Fibroblast of skin of right biceps (primary cell): ENCODE measurements at places on chromosomes 4 and X.

DNA sequence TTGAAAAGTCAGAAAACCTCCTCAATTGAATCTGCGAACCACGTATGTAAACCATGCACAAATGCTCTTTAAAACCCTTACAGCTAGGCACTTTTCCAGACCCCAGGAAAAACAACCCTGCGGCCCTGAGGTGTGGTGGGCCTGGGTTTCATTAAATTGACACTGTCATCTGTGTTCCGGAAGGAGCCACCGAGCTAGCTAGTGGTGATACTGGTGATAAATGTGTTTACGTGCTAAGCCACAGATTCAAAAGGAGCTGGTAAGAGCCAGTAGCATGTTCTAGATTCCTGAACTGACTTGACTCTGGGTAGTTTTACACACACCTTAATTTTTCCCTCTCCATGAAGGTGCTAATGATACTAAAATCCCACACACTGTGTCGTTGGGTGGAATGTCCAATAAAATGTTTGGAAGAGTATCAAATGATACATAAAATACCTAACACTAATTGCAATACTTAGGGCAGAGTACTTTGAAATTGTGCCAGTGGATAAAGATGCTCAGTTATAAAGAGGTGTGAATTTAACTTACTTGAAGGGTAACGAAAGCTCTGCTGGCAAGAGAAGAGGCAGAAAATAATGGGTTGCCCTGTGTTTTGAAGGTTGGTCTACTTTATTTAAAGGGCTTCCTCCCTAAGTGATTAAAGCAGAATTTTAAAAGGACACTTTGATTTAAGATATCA is 8.5 kb downstream of the SMS start:
- DNase-seq, result no peak

DNA sequence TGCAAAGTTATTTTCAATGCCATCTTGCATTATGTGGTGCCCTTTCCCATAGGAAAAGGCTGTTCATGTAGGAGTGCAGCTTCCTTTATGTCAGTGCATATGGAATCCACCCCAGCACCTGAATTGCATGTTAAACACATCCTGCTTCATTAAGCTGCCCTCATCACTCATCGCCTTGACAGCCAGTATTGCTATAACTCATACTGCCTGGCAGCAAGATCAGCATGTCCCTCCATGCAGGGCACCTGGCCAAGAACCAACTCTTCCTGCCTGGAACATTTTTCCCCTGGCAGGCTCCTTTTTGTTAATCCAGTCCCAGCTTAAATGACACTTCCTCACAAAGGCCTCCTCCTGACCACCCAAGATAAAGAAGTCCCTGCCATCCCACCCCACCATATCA is 23.5 kb upstream of the CA5B start:
- DNase-seq, result no peak

GRCh38 chr4:20172070-20172760 is 79.5 kb upstream of the SLIT2 start:
- no peak for DNase-seq

- peak; percentile 56 for DNase-seq
These were observed 143.5 kb downstream of the MGST2 start for GRCh38 chr4:139808808-139809756.

DNA sequence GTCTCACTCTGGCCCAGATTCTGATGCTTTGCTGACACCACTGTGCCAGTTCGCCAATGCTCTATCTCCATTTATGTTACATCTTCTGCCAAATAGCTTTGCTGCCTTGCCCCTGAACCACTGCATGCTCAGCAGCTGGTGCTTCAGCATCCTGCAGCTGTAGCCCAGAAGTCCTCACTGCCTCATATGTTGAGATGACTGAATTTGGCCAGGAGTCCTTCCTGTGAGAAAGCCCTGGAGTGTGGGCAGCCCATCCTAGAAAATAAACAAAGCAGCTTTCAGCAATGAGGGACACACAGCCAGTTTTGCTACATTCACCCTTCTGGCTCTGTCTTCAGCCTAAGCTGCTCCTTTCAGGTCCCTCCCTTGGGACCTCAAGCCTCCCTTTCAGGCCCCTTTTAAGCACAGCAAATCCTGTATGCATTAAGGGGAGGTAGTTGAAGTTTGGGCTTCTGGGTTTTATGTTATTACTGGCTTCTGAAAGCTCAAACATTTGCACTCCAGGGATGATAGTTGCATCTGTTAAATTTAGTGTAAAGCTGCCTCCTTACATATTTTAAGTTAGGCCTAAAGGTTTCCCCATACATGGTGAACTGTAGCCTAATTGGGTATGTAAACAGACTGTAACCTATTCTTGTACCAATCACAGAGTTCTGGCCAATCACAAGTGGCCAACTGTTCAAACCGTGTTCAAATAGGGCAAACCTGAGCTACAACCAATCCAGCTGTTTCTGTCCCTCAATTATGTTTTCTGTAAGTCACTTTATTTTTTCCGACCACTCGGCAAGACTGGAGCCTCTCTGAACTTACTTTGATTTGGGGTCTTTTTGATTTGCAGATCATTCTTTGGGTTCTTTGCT is 2.1 kb upstream of the TMEM165 start:
- DNase-seq, result no peak

DNA sequence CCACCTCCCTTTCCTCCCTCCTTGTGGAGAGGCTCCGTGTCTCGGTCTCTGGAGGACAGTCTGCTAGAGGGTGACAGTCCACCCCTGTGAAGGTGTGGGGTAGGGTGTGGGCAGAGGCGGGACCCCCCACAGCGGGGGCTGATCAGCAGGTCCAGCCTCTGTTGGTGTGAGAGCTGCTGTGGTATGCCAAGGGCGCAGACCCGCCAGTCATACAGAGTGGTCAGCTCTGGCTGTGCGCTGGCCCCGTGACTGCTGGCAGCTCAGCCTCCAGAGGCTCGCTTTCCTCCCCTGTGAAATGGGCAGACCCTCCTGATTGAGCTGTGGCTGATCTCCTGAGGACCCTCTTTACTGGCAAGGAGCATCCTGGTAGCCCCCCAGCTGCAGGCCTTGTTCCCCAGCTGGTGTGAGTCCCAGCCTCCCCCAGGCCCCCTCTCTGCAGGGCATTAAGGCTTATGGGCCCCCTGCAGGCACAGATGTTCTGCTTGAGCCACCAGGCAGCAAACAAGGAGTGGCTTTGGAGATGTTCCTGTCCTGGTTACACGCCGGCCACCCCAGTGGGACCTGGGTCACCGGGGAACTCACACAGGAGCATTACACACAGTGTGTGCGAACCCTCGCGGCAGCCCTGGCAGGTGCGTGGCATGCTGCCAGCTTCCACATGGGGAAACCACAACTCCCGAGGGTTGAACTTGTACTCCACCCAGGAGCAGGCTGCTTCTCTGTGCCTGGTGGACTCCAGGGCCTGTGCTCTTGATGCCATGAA is 76.8 kb downstream of the PPP2R2C start:
- DNase-seq, result no peak

DNA sequence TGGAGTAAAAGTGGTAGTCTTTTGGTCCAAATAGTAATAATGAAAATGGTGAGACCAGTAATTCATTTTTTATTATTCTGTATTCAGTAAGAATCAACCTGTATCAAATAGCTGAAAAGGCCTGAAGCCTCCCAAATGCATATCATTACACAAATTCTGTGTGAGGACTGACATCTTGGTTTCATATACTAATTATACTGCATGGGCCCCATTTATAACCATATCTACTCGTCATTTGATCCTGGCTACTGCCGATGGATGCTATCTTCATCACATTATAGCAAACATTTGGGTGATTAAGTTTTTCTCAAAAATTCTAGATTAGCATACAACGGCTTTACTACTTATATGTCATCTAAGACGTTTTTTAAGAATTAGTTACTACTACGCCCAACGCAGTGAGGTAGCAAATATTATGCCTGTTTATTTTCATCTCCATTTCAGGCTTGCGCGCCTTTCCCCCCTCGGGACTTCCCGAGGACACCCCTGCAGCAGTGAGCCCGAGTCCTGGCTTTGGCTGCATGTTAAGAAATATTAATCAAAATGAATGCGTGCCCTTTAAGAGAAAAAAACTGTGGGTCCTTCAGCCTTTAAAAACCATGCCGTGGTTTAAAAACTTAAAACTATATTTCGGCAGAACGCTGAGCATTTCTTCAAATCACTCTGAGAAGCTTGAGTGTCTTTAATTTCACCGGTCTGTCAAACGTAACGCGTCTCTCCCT is 814 bp upstream of the MMAA start:
- no peak for DNase-seq

- peak; percentile 0 for DNase-seq
These were observed 23.1 kb downstream of the MAGEA8 start for GRCh38 chrX:149903889-149904748.

GRCh38 chrX:48933757-48934156 is 14.9 kb upstream of the PIM2 start:
- DNase-seq, result no peak

- no peak for DNase-seq
These were observed 32.0 kb upstream of the SPON2 start for GRCh38 chr4:1204286-1204827.
